Memory B cell (primary cell): ENCODE measurements at places on chromosomes 1 and 21.

GRCh38 chr1:31368611-31369107, 4.2 kb downstream of the FABP3 start:
- no peak for DNase-seq

GRCh38 chr1:35763201-35763600, 6.6 kb downstream of the CLSPN start:
- DNase-seq, result no peak

GRCh38 chr1:155016231-155016831, 13.7 kb downstream of the ZBTB7B start:
- peak; percentile 34 for DNase-seq

- no peak for DNase-seq
Observed at GRCh38 chr1:218139761-218140160, 145.3 kb upstream of the RRP15 start.

GRCh38 chr1:110677526-110677925, 2.8 kb upstream of the KCNA3 start:
- DNase-seq, result no peak

GRCh38 chr1:153866045-153866850, 56.5 kb downstream of the GATAD2B start:
- DNase-seq, result no peak

- DNase-seq, result no peak
Observed at GRCh38 chr1:45640293-45640692, 16.4 kb upstream of the CCDC17 start.

GRCh38 chr1:21930629-21931170, 6.4 kb downstream of the HSPG2 start:
- no peak for DNase-seq

DNA sequence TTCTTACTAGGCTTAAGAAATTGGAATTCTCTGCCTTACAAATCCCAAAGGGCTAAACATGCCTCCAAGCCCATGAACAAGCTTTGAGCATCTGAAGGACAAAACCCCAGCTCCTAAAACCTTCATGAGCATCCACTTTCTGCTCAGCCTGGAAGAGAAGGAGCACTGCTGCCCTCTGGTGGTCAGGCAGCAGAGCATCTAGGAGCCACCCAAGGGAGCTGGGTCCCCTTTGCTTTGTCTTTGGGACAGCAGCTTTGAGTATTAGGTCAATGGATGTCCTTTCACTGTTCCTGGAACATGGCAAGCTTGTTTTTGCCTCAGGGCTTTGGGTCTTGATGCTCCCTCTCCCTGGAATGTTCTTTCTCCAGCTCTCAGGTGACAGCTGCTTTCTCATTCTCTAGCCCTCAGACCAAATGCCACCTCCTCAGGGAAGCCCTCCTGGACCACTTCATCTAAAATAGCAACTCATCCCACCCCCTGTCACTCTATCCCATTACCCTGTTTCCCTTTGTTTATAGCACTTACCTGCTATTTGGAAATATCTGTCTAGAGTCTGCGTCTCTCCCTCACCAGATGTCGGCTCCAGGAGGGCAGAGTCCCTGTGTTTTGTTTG, 25.7 kb downstream of the RAB7B start:
- DNase-seq, result peak; percentile 78

- no peak for DNase-seq
Observed at GRCh38 chr1:38962113-38962512, 20.5 kb upstream of the RHBDL2 start.

- DNase-seq, result no peak
Observed at GRCh38 chr1:107451715-107452114, 310.9 kb downstream of the NTNG1 start.

- DNase-seq, result no peak
Observed at GRCh38 chr1:44314452-44314851, 40.6 kb downstream of the ERI3 start.

DNA sequence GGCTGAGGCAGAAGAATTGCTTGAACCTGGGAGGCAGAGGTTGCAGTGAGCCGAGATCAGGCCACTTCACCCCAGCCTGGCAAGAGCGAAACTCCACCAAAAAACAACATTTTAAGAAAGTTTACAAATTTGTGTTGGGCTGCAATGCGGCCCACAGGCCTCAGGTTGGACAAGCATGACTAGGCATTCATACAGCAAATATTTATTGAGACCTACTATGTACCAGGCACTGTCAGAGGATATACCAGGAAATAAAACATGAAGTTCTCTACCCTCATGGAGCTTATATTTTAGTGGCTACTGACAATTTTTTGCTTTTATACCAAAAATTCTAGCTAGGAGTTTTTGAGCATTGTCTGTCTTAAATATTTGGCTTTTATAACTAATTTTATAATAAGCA, 23.7 kb downstream of the GNB1 start:
- DNase-seq, result no peak

GRCh38 chr21:42527489-42528158, 14.0 kb downstream of the SLC37A1 start:
- no peak for DNase-seq

DNA sequence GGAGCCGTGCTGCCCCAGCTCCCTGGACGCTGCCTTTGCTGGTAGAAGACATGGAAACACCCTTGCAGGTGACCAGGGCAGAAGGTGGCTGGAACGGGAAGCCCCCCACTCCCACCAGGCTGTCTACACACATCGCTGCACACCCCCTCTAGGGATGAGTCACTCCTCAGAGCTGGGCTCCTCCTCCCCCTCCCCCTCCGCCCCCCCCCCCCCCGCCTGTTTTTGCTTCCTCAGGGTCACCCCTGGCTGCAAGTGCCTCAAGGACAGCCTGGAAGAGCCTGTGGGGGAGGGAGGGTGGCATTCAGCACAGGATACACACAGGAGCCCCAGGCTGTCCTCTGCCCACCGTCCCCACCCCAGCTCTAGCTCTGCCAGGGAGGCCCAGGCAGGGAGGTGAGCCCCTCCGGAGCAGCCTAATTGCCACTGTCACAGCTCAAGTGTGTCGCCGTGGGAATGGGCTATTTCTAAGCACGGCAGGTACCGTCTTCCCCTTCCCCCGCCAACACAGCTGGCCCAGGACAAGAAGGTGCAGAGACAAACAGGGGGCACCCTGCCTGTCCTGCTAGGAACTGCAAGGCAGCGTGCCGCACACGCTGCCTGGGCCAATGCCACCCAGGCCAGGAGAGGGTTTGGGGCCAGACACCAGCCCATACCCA, 2.5 kb downstream of the FNDC10 start:
- DNase-seq, result no peak

DNA sequence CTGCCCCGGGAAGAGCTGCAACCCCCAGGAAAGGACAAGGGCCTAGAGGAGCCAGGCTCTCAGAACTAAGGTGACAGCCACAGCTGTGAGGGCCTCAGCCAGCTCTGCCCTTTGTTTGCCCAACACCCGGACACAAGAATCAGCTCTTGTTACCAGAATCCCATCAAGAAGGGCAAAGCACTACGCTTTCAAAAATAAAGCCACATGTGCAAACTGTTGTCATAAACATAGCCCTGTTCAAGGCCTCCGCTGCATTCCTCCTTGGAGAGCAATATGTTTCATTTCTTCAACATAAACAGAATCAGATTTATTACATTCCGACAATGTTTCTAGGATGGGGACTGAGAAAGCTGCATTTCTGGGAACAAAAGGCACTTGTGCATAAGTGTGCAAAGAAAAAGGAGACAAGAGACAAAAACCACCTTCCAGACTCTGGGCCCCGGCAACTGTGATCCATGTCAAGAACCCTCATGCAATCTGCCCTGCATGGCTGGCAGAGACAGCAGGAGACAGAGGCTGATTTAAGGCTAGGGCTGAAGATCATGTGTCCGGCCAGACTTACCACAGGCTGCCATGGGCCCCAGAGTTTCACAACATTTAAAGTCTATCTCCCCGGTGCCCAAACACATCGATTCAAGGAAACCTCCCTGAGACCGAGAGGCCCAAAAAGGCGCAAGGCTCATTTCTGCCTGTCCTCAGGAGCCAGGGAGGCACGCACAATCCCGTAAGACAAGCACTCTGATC, 71.0 kb downstream of the SSBP3 start:
- DNase-seq, result no peak

GRCh38 chr1:20114021-20114648, 5.2 kb downstream of the PLA2G2D start:
- DNase-seq, result no peak
